HT1080 (cell line): ENCODE measurements at places on chromosomes 6 and 20. TPM values are rescaled to one million over a fixed set of nuclear protein-coding genes. Genes with fewer than 3 reads are reported as not detected.

The PRICKLE4 gene
- total RNA-seq, result 0.39 TPM in 1 of 2 replicates, not detected in the other

The PKIB gene
- 0.23 and 1.3 TPM in 2 replicates for total RNA-seq

The XKR7 gene
- total RNA-seq, result not detected in 2 replicates

The CPXM1 gene
- not detected in 2 replicates for total RNA-seq

The HINT3 gene
- 8.7 and 10.0 TPM in 2 replicates for total RNA-seq

The PRKN gene
- 0.27 TPM in 1 of 2 replicates, not detected in the other for total RNA-seq

DNA sequence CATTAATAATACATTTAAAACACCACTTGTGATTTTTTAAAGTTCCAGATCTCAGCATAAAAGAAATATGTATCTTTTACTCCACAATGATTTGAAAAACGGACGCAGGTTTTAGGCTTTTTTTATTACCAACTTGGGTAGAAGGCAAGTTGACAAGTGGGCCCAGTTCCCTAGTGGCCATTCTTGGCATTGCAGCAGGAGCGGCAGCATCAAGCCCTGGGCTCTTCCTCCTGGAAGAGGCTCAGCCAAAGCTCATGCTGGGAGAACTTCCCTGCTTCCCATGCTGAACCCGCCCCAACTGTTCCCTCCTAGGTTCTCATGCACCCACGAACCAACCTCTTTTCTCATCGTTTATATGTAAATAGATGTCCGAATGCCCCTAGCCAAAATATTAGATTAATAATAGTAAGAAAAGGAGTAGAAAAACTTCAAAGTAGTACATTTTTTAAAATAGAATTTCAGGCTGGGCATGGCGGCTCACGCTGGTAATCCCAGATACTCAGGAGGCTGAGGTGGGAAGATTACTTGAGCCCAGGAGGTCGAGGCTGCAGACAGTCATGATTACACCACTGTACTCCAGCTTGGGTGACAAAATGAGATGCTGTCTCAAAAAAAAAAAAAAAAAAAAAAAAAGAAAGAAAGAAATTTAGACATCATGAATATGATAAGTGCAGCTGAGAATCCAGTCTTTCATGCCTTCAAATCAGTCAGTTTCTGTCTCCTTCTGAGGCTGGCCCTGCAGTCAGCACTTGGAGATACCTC, 18.2 kb upstream of the MYB start:
- DNase-seq, result peak; percentile 54

GRCh38 chr20:36322131-36322530, 16.0 kb downstream of the DLGAP4 start:
- no peak for DNase-seq

- DNase-seq, result no peak
These were observed 177.0 kb upstream of the SNX9 start for GRCh38 chr6:157646012-157646411.

- DNase-seq, result peak; percentile 56
These were observed 24.3 kb downstream of the SNX14 start for GRCh38 chr6:85569323-85569722.

- DNase-seq, result no peak
These were observed 74.0 kb downstream of the MDGA1 start for GRCh38 chr6:37623666-37624065.

DNA sequence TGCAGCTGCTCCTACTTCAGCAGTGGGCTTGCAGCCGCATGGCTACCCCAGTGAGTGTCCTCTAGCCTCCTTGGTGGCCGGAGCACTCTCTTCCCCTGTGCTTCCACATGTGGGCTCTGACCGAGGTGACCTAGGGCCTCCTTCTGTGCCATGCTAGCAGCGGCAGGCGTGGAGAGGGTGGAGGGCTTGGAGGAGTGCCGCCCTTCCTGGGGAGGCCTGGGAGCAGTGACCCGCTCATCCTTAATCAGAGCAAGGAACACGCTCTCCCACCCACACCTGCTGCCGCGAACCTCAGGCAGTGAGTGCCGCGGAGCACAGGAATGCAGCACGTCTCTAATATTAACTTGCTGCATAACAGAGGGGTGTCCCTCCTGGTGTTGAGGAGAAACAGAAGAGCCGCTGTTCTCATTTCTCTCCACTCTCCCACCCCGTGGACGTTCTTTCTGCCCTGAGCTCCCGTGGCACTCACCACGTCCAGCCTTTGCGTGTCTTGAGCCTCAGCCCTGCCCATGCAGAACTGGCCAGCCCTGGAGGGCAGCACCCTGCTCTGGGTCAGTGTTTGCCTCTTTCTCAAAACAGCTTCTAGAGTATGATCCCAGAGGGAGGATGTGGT, 31.9 kb downstream of the DUSP22 start:
- DNase-seq, result no peak

DNA sequence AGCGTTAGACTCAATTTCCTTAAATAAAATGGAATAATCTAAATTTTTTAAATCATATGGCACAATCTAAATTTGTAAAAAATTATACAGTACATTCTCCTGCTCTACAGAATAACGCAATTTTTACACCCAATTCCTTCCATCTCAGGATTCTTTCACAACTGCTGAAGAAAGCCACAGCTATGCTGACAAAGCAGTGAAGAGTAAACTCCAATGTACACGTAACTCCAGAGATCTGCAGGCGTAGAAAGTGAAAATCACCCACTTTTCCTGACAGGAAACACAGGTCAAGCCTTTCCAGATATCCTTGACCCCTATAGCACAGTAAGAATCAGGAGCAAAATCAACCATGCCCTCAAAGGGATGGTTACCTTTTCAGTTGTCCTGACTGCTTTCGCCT, 27.4 kb downstream of the EPHA7 start:
- no peak for DNase-seq

- DNase-seq, result peak; percentile 78
These were observed 23.9 kb downstream of the EDN1 start for GRCh38 chr6:12313992-12314589.

GRCh38 chr20:35821807-35822242, 50.0 kb downstream of the PHF20 start:
- DNase-seq, result peak; percentile 91

- DNase-seq, result peak; percentile 7
These were observed 688.4 kb downstream of the HTR1B start for GRCh38 chr6:76774781-76775384.

- no peak for DNase-seq
These were observed 7.4 kb downstream of the GFOD1 start for GRCh38 chr6:13479971-13480434.

- no peak for DNase-seq
These were observed 817 bp upstream of the TAP2 start for GRCh38 chr6:32839356-32839755.

- peak; percentile 11 for DNase-seq
These were observed 265.0 kb upstream of the EPHA7 start for GRCh38 chr6:93684339-93684738.

GRCh38 chr20:34528921-34529297, 12.7 kb downstream of the DYNLRB1 start:
- DNase-seq, result no peak

DNA sequence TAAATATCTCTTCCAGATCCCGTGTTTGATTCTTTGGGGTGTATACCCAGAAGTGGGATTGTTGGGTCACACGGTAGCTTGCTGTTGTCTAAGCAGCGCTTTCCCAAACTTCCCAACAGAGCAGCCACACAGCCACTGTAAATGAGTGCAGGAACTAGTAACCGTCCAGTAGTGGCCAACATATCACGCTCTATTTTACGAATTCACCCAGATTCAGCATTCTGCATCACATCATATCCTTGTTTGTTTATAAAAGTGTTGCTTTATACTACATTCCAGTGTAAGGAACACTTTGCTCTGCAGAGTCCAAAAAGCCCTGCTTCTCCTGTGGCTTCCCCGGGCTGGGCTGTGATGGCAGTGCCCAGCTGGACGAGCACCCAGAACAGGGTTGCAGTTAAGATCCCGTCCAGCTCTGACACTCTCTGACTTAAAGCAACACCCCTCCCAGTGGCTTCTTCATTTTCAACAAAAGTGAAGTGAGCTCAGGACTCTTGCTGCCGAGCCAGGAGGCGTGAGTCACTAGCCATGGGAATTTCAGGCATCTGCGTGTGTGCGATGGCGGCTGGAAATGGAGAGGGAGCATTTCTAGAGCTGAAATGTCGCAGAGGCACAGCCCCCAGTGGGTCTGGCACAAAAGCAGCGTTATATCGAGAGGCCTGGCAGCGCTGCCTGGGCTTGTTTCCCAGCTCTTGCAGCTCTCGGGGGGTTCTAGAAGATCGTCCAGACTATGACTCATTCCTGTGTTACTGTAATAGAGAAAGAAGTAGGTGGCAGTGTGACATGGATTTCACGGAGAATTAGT, 216.3 kb upstream of the ECI2 start:
- DNase-seq, result peak; percentile 88
